ENCODE measurements at places on chromosomes 13 and 19. TPM values are rescaled to one million over a fixed set of nuclear protein-coding genes. Genes with fewer than 3 reads are reported as not detected.

The HSPB6 gene
- total RNA-seq = 662 TPM

The RFPL4A gene
- not detected for total RNA-seq

DNA sequence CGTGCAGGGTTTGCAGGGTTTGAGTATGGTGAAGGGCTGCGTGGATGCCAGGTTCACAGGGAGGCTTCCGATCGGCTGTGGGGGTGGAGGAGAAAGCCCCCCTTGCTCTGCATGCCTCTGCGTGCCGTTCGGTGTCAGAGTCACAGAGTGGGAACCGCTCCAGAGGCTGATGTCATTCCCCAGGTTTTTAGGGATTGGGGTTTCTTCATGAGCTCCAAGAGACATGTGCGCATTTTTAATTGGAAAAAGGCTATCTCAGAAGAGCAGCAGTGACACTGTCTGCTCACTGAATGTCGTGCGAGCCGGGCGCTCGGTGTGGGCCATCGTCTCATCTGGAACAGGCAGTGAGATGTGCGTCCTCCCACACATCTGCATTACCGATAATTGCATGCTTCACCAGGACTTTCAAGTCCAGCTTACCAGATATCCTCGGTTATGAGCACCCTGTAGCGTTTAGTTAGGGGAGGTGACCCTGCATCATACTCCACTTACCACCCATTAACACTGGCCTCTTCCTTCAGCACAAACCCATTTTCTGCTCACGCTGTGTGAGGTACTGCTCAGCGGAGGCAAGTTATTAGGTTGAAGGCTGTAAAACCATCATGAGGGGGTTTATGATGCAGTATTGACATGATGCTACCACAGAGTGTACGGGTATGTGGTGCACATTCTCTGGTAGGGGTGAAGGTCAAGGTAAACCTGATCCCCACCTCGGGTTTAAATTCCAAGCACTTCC is 1.7 kb downstream of the MCF2L start:
- no peak for DNase-seq

- no peak for DNase-seq
Observed at GRCh38 chr19:37951816-37952210, 44.8 kb downstream of the SIPA1L3 start.
